ENCODE measurements at places on chromosomes 1 and 21.

- DNase-seq: no peak
Measured at GRCh38 chr1:30133414-30134055, 589.9 kb downstream of the MATN1 start.

DNA sequence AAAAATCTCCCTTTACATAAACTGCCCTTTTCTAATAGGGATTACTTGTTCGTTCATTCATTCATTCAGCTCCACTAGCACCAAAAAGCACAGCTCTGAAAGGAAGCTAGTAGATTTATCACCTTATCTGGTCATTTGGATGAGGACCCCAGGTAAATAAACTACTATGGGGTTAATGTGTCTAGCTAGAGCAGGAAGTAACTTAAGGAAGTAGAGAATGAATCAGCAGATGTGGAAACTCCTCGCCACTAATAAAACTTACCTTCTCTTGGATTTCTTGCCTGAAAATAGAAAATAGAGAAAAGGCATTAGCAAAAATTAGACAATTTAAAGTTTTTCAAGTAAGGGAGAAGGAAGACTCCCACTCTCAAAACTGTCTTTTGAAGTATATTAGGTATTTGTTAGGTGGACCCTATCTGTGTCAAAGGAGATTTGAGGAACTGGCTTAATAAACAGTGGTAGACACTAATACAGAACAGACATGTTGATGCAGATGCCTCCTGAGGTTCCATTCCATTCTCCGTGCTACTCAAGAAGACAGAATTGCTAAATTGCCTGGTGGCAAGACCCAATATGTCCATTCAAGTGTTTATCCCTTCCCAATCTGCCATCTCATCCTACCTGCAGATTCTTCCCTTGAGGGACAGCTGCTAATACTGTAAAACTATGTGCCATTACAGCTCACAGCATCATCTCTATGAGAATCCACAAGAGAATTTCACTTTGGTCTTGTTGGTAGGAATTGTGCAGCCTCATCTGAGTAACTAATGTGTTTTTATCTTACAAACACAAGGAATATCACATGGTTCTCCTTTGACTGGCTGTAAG, 14.9 kb downstream of the SELL start:
- DNase-seq: peak; percentile 67

GRCh38 chr1:112322018-112322417, 74.0 kb upstream of the CTTNBP2NL start:
- DNase-seq: no peak

- no peak for DNase-seq
Measured at GRCh38 chr1:61332196-61332753, 249.9 kb downstream of the NFIA start.

- DNase-seq: no peak
Measured at GRCh38 chr1:47190509-47190855, 646 bp upstream of the PDZK1IP1 start.

GRCh38 chr21:32423320-32424190, 11.0 kb downstream of the EVA1C start:
- no peak for DNase-seq

GRCh38 chr1:6965083-6965934, 180.1 kb downstream of the CAMTA1 start:
- no peak for DNase-seq
